Tibial nerve (tissue), 4 donors: ENCODE measurements at places on chromosomes 5 and 9. TPM values are rescaled to one million over a fixed set of nuclear protein-coding genes. Genes with fewer than 3 reads are reported as not detected.
A peak's percentile ranks its signal among the peaks of the same experiment; 100 is the strongest.

The MAPKAP1 gene
- 89.0 TPM for total RNA-seq

The UBAC1 gene
- 54.2 TPM for total RNA-seq

The SEMA6A gene
- total RNA-seq: 24.3 TPM

The SH3TC2 gene
- 92.1 TPM for total RNA-seq

The TAF11L5 gene
- total RNA-seq: not detected

The PDE6A gene
- total RNA-seq: not detected

The AFF4 gene
- 85.3 TPM for total RNA-seq

The IL9 gene
- not detected for total RNA-seq

The PCDHGC3 gene
- total RNA-seq: 40.8 TPM

The AK1 gene
- 29.9 TPM for total RNA-seq

The PTGER4 gene
- total RNA-seq: 21.6 TPM

The WWC1 gene
- 0.90 TPM for total RNA-seq

The C9orf153 gene
- 0.66 TPM for total RNA-seq

The GBGT1 gene
- 32.9 TPM for total RNA-seq

The ZCCHC9 gene
- 18.2 TPM for total RNA-seq

The C5orf47 gene
- total RNA-seq: not detected

The LHX3 gene
- not detected for total RNA-seq

The CAPSL gene
- total RNA-seq: not detected

The SLC4A9 gene
- not detected for total RNA-seq

The TMEM215 gene
- 7.5 TPM for total RNA-seq

DNA sequence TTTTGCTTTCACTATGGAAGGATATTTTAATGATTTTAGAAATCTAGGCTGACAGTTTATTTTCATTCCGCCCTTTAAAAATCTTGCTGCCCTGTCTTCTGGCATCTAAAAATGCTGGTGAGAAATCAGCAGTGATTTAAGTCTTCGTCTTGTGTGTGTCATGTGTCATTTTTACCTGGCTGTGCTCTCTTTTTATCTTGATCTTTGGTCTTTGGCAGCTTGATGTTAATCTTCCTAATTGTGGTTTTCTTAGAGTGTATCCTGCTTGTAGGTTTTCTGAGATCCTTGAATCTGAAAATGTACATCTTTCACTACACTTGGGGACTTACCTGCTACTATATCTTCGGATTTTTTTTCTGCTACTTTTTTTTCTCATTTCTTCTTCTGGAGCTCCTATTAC lies 11.9 kb upstream of the LPCAT1 start:
- DNase-seq: no peak
- no peaks in the 10 kb centered on the region for H3K36me3 ChIP-seq
- H3K27ac ChIP-seq: no peak overlapping the region
- H3K4me3 ChIP-seq: no peak overlapping the region
- H3K4me1 ChIP-seq: peaks cover 5% of the 10 kb centered on the region

- H3K36me3 ChIP-seq: no peaks in the 10 kb centered on the region
- no peak overlapping the region for H3K4me3 ChIP-seq
- no peaks in the 10 kb centered on the region for H3K27me3 ChIP-seq
- DNase-seq: no peak
- H3K27ac ChIP-seq: no peak overlapping the region
Observed at GRCh38 chr9:11269036-11269435, 656.2 kb upstream of the PTPRD start.

GRCh38 chr9:93708289-93708986 lies 132.1 kb downstream of the PHF2 start:
- no peaks in the 10 kb centered on the region for H3K27me3 ChIP-seq
- H3K27ac ChIP-seq: no peak overlapping the region
- no peaks in the 10 kb centered on the region for H3K4me1 ChIP-seq
- no peak overlapping the region for H3K4me3 ChIP-seq

DNA sequence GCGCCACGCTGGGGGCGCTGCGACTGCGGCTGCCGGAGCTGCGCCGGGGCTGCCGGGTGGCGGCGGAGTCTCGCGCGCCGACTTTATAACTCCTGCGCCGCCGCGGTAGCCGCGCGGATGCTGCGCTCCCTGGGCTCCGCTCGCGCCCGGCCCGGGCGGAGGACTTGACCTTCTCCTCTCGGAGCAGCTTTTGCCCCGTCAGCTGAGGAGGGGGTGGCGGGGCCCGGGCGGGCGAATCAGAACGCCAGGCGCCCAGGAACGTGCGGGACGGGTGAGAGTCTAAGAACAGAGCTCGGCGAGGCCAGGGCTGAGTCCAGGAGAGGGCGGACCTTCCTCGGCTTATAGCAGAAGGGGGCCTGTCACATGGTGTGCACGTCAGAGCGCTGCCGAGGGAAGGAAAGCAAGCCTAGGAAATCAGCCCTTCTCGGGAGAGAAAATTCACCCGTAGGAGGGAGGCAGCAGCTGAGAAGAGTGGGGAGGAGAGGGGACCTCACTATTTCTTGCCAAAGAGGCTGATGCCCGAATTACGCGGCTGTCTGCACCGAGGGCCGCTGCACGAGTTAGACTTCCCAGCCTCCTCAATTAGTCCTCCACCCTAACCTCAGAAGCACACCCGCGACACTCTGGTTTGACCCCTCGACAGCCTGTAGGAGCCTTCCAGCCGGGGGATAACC lies at the start of gene FOXD1:
Gene FOXD1 (minus strand): TSS at position 315 of the 674 bp plus-strand sequence. CDS start 415 bp downstream, outside the sequence.
- peak within 1 kb of the TSS; percentile 59 for H3K27ac ChIP-seq
- peak; percentile 93 for DNase-seq
- peaks cover 87% of the 10 kb centered on the region for H3K27me3 ChIP-seq

- H3K4me3 ChIP-seq: no peak overlapping the region
- no peak for DNase-seq
- no peak overlapping the region for H3K27ac ChIP-seq
- no peaks in the 10 kb centered on the region for H3K4me1 ChIP-seq
Observed at GRCh38 chr5:156764176-156764971, 85.7 kb upstream of the PPP1R2B start.

- peaks cover 4% of the 10 kb centered on the region for H3K4me1 ChIP-seq
- H3K36me3 ChIP-seq: peaks cover 56% of the 10 kb centered on the region
- H3K27me3 ChIP-seq: no peaks in the 10 kb centered on the region
Observed at GRCh38 chr9:104843644-104844240, 79.8 kb downstream of the NIPSNAP3B start.

DNA sequence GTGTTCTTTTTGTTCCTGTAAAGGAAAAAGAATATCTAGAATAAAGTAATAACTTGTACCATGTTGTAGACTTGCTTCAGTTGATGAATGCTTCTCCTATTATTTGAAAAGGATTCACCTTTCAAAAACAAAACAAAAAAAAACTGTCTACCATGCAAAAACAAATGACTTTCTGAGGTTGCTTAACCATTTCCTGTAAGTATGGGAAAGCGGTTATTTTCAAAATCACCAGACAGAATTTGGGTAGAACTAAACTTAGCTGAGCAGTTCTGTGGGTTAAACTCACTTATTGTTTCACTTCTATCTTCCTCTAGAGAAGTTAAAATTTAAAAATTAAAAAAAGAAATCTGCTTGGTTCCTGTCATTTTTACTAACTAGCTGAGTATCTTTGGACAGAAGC lies 25.2 kb downstream of the LNPEP start:
- no peak for DNase-seq
- no peak overlapping the region for H3K4me3 ChIP-seq
- H3K27ac ChIP-seq: no peak overlapping the region
- H3K27me3 ChIP-seq: no peaks in the 10 kb centered on the region

- no peaks in the 10 kb centered on the region for H3K4me1 ChIP-seq
- no peak overlapping the region for H3K4me3 ChIP-seq
- H3K27ac ChIP-seq: no peak overlapping the region
- H3K36me3 ChIP-seq: peaks cover 4% of the 10 kb centered on the region
Observed at GRCh38 chr5:177194268-177194667, 60.7 kb downstream of the NSD1 start.

GRCh38 chr5:149683964-149684363 lies 46.1 kb upstream of the PPARGC1B start:
- DNase-seq: no peak
- no peak overlapping the region for H3K4me3 ChIP-seq
- no peak overlapping the region for H3K27ac ChIP-seq
- no peaks in the 10 kb centered on the region for H3K4me1 ChIP-seq
- no peaks in the 10 kb centered on the region for H3K36me3 ChIP-seq

DNA sequence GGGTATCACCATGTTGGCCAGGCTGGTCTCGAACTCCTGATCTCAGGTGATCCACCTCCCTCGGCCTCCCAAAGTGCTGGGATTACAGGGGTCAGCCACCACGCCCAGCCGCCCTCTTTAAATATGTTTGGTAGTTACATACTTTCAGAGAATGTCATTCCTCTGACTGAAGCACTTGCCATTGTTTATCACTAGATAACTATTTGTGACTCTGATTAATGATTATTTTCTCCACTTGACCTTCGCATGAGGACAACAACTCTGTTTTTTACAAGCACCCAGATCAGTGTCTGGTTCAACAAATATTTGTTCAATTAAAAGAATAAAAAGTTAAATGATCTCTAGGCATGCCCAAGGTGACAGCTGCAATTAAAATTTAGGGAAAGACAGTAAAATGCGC lies 56.2 kb downstream of the CLINT1 start:
- H3K4me1 ChIP-seq: no peaks in the 10 kb centered on the region
- no peak for DNase-seq
- peaks cover 59% of the 10 kb centered on the region for H3K36me3 ChIP-seq
- H3K27ac ChIP-seq: no peak overlapping the region

DNA sequence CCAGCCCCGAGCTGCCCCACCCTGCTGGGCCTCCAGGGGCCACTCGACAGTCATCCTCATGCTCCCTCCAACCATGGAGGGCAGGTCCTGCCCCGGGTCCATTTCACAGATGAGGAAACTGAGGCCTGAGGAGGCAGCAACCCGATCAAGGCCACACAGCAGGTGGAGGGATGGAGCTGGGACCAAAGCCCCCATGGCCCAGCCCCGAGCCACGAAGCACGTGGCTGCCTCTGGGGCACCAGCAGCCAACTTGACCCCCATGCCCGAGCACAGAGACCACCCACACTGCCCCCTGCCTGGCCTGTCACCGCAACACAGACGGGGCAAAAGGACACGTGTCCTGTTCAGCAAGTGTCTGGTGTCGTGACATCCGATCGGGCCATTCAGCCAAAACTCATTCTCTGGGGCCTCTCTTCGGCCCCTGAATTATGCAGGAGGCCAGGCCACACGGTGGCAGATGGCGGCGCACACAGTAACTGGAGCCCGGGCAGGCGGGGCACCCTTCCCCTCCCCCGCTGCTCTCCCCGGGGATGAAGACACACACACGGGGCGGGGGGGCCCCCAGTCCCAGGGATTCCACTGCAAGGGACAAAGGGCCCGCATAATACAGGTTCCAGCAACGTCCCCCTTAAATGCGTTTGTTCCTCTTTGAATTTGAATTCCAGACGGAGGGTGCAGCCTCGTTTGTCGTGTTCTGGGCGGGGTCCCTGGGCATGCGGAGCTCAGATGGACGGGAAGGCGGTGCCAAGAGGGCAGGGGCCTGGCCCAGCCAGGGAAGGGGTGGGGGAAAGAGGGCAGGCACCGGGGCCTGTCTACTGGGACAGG lies 29.4 kb upstream of the TMEM250 start:
- H3K27ac ChIP-seq: no peak overlapping the region
- DNase-seq: no peak
- H3K27me3 ChIP-seq: no peaks in the 10 kb centered on the region
- H3K4me1 ChIP-seq: peaks cover 3% of the 10 kb centered on the region

- no peaks in the 10 kb centered on the region for H3K27me3 ChIP-seq
- no peak overlapping the region for H3K27ac ChIP-seq
- no peaks in the 10 kb centered on the region for H3K36me3 ChIP-seq
Observed at GRCh38 chr5:176410486-176411180, 5.7 kb downstream of the CLTB start.

DNA sequence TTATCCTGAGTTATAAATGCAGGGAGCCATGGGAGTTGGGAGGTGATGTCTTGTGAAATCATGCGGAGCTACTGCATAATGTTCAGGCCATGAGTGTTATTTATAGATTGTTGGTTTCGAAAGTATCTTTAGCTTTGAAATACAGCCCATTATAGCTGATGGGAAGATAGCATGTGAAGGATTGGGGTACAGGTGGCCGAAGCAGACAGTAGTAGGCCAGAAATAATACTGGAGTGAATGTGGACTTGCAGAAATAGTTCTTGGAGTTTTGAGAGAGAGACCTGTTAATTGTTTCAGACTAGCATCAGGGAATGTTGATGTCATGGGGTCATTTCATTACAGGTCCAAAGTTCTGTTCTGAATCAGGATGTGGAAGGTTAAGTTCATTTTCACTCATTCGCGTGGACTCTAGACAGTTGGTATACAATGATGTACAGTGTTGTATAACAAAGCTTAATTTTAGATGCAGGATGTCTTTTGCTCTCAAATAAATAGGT lies 3.8 kb downstream of the ATP6V1G1 start:
- DNase-seq: no peak
- peak overlapping the region; percentile 29 for H3K27ac ChIP-seq
- peaks cover 5% of the 10 kb centered on the region for H3K36me3 ChIP-seq
- no peak overlapping the region for H3K4me3 ChIP-seq
- no peaks in the 10 kb centered on the region for H3K27me3 ChIP-seq

DNA sequence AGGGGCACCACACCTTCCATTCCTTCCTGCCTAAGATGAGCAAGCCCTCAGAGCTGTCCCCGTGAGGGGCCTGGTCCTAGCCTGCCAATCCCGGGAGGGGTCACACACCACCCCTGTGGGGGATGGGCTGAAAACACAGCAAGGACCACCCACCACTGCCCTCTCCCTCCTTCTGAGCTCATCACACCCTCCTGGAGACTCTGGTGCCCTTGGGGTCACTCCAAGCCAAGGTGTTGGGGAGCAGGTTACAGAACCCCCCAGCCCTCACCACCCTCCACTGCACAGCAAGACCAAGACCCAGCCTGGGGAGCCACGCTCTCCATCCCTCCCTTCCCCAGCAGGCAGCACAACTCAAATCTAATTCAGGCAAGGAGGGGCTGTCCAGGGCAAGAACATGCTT lies 60.5 kb upstream of the PPP1R26 start:
- H3K36me3 ChIP-seq: no peaks in the 10 kb centered on the region
- no peak overlapping the region for H3K27ac ChIP-seq
- H3K27me3 ChIP-seq: no peaks in the 10 kb centered on the region
- no peak for DNase-seq

DNA sequence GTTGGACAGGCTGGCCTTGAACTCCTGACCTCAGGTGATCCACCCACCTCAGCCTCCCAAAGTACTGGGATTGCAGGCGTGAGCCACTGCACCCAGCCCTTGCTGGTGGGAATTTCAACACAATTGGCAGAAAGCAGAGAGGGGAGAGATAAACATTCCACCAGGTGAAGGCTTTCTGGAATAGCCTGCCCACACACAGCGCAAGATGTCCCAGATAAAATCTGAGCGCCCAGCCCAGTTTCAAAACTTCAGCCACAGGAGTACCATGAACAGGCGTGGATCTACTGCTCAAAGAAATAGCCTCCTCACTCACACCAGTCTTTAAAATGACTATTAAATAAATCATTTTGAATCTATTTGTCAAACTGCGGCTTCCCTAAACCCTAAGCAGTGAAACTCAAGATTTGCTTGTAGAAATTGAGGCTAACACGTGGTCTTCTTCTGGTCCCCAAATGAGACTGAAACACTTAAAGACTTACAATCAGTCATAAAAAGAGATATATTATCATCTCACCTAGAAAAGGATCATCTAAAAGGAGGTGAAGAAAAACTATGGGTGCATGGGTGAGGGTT lies 34.7 kb downstream of the CAPSL start:
- H3K27me3 ChIP-seq: no peaks in the 10 kb centered on the region
- H3K4me3 ChIP-seq: no peak overlapping the region
- no peaks in the 10 kb centered on the region for H3K4me1 ChIP-seq
